ENCODE measurements at places on chromosomes 3 and 15.

DNA sequence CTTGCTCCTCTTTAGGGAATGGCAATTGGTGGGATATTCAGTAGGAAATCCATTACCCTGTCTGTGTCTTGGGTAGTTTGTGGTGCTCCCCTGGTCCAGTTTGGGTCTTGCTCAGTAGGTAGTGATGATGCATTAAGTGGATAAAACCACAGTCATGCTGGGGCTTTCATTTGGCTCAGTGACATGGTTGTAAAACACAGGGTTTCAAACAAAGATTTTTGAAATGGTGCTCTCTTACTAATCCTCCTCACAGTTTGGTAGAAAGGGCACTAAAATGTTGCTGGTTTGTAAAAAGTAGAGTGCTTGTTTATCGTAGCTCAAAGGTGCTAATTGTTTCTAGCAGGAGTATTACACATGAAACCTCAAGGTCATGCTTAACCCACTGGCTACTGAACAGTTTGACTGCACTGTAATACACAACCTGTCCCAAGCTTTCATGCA lies 22.9 kb downstream of the BBX start:
- DNase-seq, result no peak

GRCh38 chr3:58190882-58191281 lies 19.9 kb downstream of the DNASE1L3 start:
- DNase-seq, result no peak

DNA sequence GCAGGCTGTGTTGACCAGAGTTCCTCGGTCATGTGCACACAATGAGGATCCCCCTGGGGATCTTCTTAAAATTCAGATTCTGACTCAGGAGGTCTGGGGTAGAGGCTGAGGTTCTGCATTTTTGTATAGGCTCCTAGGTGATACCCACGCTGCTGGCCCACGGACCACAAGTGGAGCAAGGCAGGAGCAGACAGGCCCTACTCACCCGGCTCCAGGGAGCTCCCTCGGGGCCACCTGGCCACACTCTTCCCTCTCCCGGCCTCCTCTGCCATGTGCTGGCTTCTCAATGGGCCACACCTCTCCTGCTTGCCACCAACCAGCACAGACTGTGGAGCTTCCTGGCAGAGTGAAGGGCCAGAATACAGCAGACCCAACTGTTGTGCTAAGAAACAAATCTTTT lies 23.9 kb downstream of the GP9 start:
- DNase-seq, result no peak

DNA sequence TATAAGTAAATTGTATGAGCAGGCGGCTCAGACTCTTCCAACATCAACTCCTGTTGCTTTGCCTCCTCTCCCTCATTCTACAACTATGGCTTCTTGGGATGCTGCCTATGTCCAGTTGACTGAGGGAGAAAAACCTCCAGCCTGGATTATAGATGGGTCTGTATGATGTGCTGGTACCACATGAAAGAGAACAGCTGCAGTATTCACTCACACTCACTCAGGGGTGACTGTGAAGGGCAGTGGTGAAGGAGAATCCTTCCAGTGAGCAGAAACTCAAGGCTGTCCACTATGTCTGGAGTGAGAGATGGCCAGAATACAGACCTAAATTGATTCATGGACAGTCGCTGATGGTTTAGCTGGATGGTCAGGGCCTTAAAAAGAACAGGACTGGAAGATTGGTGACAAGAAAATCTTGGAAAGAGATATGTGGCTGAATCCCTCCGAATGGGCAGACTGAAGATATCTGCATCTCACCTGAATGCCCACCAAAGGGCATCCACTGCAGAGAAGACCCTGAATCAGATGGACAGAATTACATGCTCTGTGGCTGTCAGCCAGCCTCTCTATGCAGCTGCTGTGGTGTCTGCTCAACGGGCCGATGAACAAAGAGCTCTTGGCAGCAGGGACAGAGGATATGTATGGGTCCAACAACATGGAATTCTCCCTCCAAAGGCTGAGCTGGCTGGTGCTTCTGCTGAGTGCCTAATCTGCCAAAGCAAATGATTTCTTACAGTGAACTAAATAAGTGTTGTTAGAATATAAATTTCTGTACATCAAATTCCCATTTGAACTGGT lies 1.9 kb upstream of the BCL2L10 start:
- no peak for DNase-seq

- DNase-seq, result no peak
Measured at GRCh38 chr3:4565809-4566501, 72.8 kb downstream of the ITPR1 start.

DNA sequence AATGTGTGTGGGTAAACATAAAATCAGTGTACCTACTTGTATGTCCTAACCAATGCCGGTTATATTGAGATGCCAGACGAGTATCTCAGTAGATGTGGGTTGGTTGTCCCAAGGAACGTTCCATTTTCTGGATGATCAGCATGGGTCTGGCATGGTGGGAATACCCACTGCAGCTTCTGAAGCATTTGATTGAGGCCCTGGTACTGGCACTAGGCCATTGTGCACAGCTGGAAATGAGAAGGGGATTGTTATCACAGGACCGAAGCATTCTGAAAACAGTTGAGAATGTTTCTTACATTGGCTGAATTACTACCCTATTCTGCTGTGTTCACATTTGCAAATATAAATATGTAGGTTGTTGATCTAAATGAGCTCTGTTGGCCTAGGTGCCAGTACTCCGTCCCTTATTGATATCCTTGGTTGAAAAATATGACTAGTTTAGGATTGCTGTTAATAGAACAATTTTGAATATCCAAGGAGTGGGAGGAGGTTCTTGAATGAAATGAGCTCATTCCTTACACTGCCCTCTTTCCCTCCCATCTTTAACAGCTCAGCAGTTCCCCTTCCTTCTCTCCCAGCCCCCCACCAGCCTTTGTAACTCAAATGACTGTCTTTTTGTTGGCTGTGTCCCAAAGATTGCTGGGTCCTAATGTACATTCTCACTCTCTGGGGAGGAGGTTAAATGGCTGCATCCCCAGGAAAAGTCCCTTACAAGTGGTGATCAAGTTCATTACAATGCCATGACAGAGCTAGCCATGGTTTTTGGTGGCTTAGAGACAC lies 293.3 kb upstream of the TPM1 start:
- DNase-seq, result no peak

- DNase-seq, result no peak
Measured at GRCh38 chr3:121467085-121467484, 78.7 kb downstream of the POLQ start.

DNA sequence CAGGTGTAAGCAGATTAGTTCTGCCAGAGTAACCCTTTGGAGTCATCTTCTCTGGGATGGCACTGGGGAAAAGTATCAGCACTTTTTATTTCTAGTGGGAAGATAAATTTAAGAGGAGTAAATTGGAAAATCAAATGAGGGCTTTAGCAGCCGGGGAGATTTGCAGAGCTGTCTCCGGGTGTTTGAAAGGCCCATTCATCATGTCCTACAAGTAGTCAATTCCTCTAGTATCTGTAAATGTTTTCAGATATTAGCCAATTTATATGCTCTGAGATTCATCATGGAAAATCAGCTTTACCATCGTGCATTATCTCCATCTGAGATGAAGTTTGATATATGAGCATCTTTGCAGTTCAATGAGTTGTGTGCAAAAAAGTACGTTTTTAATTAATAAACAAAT lies 93.6 kb downstream of the CDIN1 start:
- no peak for DNase-seq

GRCh38 chr3:32421185-32421584 lies 29.5 kb downstream of the CMTM7 start:
- DNase-seq, result no peak

DNA sequence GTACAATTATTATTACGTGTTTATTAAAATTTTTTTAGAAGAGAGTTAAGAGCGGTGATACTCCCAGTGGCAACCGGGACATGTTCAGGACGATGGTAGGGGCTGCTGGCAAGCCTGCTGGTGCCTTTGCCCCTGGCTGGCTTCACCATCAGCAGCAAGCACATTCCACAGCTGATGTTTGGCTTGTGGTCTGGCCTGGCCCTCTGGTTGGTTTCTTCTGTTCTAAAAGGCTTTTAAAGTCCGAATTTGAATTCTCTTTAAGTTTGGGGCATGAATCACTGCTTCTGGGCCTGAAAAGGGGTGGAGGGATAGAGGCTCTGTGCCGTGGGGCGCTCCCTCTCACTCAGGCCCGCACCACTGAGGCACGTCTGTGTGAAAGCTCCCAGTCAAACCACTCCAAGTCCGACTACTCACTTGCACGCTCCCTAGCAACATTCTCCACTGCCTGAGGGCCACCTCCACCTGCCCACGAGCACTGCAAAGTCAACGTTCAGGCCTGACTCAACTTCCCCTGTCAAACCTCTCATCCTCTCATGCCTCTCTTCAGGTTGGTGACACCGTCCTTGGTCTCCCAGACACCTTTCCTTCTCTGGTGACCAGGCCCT lies 10.1 kb downstream of the ITGA11 start:
- no peak for DNase-seq

DNA sequence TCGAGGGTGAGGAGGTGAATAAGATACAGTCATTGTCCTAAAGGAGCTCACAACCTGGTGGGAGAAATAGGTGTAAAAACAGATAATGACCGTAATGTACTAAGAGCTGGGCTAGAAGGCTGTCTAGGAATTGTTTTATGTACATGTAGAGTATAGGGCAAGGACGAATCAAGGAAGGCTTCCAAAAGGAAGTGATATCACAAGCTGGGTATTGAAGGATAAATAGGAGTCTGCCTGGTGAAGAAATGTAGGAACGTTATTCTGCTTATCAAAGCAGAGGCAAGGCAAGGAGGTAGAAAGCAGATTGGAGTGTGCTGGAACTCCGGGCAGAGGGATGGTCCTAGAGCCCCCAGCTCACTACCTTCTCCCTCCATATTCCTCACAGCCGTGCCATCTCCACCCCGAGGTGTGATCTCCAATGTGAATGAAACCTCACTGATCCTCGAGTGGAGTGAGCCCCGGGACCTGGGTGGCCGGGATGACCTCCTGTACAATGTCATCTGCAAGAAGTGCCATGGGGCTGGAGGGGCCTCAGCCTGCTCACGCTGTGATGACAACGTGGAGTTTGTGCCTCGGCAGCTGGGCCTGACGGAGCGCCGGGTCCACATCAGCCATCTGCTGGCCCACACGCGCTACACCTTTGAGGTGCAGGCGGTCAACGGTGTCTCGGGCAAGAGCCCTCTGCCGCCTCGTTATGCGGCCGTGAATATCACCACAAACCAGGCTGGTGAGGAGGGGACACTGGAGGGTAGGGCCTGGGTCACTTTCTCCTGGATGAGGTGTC lies 15.1 kb downstream of the EPHB3 start:
- no peak for DNase-seq

GRCh38 chr3:4528320-4528719 lies 35.2 kb downstream of the ITPR1 start:
- no peak for DNase-seq

- no peak for DNase-seq
Measured at GRCh38 chr15:62717496-62717895, 325.1 kb upstream of the TPM1 start.

DNA sequence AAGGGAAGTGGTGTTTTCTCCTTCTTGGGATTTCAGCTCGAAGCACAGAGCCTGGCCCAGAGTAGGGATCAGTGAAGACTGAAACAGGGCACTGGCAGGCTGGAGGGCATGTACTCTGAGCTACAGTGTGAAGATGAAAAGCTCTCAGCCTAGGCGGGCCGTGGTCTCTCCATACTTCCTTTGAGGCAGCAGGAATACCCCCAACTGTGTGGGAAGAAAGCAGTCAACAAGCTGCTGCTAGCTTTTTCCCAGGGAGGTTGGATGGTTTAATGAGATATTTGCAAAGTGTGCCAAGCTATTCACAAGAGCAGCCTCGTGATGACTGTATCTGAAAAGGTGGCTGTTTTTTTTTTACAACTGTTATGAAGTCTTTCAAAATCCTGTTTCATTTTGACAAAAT lies 47.2 kb downstream of the NMNAT3 start:
- DNase-seq, result no peak

DNA sequence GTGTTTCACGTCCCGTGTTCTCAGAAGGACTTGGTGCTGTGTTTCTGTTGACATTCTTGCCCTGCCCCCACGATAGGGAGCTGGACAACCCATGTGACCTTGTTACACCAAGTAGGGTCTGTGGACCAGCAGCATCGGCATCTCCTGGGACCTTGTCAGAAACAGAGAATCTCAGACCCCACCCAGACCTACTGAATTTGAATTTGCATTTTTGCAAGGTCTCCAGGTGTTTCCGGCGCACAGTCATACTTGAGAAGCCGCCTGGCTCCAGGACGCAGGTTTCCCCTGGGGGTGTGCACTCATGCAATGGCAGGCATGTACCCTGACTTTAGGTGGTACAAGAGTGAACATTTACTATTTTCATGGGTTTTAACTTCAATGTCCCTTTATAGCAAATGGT lies 117.9 kb downstream of the TLE3 start:
- no peak for DNase-seq

GRCh38 chr3:123201557-123202427 lies at the start of gene SEC22A:
Gene SEC22A (plus strand): TSS chr3:123201943. CDS start chr3:123209218, 7,275 bp downstream.
- peak; percentile 92 for DNase-seq

GRCh38 chr3:153052096-153052460 lies 109.9 kb upstream of the RAP2B start:
- no peak for DNase-seq

DNA sequence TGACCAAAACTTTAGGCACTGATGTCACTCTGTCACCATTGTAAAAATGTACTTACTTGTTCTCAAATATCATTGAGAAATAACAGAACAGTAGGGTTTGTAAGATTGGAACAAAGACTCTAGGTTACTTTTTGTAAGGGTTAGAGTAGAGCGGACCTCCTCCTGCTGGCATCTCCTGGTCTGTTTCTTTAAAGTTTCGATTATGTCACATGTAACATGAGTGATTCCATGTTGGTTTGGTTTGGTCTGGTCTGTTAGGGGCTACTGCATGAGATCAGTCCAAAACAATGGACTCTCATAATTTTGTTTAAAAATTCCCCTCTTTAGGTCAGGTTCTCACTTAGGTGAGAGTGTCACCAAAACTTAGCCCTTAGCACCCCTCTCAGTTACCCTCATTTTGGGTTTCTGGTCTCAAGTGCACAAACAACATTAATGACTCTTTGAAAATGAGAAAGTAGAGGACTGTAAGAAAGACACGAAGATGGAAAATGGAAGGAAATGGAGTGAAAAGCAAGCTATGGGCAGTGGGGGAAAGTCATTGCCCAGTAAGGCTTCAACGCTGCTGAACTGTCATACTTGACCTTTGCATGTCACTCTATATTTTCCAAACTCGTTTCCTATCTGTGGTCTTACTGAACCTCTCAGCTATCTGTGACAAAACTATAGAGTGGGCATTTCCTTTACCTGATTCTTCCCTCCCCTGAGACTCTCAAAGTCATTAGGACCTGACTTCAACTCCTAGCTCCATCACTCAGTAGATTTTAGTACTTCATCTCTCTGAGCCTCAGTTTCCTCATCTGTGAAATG lies 52.7 kb downstream of the LDHAL6B start:
- DNase-seq, result no peak

DNA sequence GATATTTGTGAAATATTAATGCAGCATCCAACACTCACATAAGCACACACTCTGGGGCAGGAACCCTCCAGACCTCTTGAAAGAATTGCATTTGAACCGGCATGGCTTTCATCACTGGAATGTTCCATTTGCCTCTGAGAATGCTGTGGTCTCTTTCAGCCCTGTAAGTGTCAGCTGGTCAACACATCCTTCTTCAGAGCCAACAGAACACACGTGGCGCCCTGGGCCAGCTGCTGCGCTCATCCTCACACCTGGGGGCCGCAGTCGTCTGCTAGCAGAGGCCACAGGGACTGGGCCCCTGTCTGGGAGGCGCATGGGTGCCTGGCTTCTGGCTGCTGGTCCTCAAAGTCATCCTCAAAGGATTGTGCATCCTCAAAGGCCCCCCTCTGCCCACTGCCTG lies 71.4 kb upstream of the HERC1 start:
- DNase-seq, result no peak
